ENCODE measurements at places on chromosomes 6 and 20.
A peak's percentile ranks its signal among the peaks of the same experiment; 100 is the strongest.

GRCh38 chr6:69005199-69005598 lies 370.1 kb downstream of the ADGRB3 start:
- no peak for DNase-seq

GRCh38 chr20:61391812-61392520 lies 139.9 kb downstream of the CDH4 start:
- DNase-seq, result no peak

- DNase-seq, result no peak
Observed at GRCh38 chr20:10423735-10424134, 10.3 kb downstream of the MKKS start.

- DNase-seq, result no peak
Observed at GRCh38 chr6:168410035-168410434, 30.9 kb upstream of the SMOC2 start.

- DNase-seq, result no peak
Observed at GRCh38 chr20:48532028-48532427, 295.8 kb downstream of the PREX1 start.

- DNase-seq, result no peak
Observed at GRCh38 chr6:54515013-54515412, 206.8 kb downstream of the TINAG start.

- peak; percentile 6 for DNase-seq
Observed at GRCh38 chr6:23349521-23350147, 776.4 kb upstream of the NRSN1 start.

DNA sequence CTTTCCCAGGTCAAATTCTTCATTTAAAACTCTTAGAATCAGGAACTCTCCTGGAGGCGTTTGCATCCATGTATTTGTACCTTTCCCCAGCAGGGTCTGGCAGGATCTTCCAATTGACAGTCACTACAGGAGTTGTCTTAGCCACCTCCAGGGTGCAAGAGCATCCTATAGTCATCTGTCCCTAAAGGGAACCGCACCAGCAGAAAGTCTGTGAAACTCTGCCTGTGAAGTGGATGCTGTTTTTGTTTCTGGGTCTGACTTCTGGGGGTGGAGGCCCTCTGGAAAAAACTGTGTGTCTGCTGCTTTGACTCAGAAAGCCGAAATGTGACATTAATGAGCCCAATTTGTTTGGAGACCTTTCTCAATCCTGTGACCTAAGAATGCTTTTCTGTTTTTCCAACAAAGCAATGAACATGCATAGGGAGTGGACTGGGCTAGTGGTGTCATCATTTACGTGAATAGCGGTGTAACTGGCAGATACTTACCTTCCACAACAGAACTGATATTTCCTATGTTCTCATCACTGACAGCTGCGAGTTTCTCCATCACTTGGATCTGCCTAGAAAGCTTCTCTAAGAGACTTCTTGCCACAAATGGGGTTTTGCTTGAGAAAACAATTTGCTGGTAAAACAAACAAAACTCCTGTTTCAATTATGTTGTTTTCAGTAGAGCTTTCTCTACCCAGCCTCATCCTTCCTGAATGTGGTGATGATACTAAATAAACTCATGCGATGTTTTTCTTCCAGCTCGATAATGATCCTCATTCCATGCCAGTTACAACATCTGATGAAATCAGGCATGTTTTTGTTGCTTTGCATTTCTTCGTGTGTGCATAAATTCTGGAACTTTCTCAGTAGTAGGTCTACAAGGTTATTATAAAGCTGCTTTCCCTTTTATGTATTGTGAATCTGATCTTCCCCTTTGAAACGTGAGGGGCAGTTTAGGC lies 33.3 kb upstream of the ARMH2 start:
- no peak for DNase-seq

DNA sequence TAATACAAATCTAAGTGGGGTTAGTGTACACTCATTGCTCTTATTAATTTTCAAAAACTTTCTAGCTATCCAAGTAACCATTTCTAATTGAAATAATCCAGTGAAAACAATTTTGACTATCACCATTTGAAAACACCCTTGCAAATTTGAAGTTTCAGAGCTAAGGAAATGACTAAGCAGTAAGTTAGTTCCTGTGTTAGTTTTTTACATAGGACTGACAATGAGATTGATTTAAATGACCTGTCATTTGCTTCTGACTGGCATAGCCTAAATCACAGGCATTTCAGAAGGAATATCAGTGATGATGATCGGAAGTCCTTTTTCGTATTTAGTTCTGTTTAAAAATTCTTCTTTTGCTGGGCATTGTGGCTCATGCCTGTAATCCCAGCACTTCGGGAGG lies 27.0 kb downstream of the STK4 start:
- DNase-seq, result no peak

GRCh38 chr20:33984182-33984719 lies 9.5 kb upstream of the RALY start:
- no peak for DNase-seq

GRCh38 chr6:76888351-76888750 lies 574.9 kb downstream of the HTR1B start:
- no peak for DNase-seq

DNA sequence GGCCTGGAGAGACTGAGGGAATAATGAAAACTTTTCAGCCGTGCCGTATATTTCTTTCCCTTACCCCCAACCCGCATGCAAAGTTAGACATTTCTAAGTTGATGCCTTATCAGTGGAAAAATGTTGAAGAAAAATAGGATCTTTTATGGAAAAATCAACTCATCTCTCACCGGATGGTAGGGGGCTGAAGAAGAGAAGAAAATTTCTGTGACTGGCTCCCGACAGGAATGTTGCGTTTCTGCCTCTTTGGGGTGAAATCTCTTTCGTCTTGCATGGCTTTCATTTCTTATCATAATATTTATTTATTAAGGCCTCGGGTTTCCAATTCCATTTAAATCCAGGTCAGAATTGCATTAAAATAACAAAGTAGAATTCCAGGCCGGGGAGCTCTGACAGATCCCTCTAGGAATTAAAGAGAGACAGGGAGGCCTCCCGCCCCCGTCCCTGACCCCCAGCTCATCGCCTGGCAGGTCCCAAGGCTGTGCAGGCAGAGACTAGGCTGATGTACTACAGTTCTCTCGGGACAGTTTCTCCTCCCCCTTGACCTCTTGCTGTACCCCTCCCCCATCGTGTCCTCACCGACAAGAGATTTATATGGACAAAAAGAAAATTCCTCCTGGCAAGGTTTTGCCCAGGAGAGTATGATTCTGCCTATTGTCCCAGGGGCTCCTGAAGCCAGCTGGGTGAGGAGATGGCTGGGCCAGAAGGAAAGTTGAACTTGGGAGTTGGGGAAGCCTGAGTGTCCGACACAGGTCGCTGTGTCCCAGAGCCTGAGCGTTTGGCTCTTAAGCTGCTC lies 1.3 kb downstream of the SCUBE3 start:
- no peak for DNase-seq

GRCh38 chr6:40436685-40437604 lies 150.2 kb downstream of the LRFN2 start:
- DNase-seq, result no peak

DNA sequence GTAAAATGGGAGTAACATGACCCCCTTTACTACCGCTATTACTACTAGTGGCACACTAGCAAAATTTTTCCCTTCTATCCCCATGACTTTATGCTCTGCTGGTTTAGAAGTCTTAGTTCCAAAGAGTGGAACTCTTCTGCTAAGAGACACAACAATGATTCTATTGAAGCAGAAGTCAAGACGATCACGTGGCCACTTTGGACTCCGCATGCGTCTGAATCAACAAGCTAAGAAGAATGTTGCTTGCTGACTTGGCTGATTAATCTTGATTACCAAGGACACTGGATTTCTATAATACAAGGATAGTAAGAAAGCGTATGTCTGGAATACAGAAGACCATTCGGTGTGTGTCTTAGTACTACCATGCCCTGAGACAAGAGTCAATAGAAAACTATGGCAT lies 244.7 kb upstream of the BTBD3 start:
- no peak for DNase-seq

- no peak for DNase-seq
Observed at GRCh38 chr20:38032585-38033329, 499 bp downstream of the TTI1 start.

DNA sequence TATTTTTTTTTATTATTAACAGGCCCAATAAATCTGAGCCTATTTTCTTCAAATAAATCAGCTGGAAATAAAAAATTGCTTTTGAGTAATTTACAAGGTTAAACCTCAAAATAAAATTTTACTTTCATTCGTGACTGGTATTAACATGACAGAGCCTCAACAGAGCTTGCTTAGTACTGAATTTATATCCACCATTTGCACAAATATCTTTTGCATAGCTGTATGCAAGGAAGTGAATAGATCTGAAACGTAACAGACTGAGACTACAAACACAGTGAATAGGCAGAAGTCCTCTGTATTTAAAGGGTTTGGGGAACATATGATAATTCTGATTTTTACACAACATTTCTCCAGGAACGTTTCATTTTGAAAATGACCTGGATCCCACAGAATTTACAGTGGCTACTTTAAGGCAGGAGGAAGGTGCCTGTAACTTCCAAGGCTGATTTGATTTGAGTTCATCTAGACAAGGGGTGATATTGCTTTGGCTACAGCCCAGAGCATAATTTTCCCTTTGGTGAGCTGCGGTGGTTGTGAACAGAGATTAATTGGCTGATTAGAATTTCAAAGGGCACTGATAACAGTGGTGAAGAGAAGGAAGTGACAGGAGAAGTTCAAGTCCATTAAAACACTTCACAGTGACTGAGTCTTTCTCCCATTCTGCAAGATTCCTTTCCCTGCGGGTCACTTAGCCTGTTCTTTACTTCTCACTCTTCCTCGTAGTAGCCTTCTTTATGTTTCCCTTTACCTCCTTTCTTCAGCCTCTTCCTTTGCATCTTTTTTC lies 121.2 kb upstream of the SASH1 start:
- DNase-seq, result no peak

DNA sequence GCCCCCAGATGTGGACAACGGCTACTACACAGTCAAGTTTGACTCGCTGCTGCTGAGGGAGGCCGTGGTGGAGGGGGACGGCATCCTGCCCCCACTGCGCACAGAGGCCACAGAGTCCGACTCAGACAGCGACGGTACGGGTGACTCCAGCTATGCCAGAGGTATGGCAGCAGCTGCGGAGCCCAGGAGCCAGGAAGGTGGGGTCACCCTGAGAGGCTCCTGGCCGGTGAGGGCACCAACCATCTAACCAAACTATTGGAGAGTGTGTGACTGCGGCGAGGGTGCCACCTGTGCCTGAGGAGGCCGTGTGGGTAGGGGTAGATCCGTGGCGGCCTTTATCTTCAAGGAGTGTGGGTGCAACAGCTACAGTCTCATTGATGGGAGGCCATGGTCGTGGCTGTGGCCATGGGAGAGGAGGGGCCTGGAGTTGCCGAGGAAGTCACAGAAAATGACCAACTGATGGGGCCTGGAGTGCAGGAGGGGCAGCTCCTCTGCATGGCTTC lies 2.8 kb upstream of the LIME1 start:
- DNase-seq, result no peak

GRCh38 chr6:152701863-152702401 lies 4.2 kb downstream of the MYCT1 start:
- no peak for DNase-seq

DNA sequence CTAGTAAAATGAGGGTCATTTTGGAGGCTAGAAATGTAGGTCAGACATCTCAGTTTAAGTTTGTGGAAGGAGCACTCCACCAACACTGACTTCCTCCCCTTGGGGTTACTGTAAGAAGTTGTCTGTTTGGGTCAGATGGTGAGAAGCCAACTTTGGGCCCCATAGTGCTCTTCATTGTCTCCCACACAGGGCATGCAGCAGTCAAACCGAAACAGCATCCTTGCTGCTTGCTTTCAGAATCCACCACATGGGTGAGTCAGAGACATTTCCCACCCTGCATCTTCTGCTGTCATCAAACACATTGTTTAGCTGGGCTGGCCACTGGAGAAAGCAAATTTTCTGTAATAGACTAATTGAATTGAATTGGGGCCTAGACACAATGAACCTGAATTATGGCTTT lies 16.8 kb downstream of the IL17F start:
- no peak for DNase-seq

DNA sequence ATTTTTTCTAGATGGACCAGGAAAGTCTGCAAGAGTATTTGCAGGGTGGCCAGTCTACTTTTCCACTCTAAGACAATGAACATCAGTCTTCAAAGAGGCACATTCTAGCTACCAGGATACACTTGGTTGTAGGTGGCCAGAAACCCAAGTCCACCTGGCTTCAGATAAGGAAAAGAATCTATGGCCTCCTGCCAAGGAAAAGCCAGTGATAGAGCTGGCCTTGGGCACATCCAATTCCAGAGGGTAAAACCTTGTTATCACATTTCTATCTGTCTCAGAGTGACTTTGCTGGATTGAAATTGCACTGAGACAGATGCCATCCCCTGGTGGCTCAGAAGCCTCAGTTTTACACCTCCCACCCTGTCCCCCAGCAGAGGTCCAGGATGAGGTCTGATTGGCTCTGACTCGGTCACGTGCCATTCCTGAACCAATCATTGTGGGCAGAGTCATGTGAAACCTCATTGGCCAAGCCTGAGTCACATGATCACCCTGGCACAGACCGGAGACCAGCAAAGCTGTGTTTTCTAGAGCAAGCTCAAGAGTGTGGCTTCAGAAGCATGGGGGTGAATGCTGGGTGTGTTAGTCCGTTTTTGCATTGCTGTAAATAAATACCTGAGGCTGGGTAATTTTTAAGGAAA lies 497.4 kb upstream of the SULF2 start:
- no peak for DNase-seq

GRCh38 chr6:77656999-77657764 lies 4.3 kb downstream of the MEI4 start:
- DNase-seq, result no peak

- DNase-seq, result no peak
Observed at GRCh38 chr6:167314180-167314821, 10.6 kb upstream of the TTLL2 start.

DNA sequence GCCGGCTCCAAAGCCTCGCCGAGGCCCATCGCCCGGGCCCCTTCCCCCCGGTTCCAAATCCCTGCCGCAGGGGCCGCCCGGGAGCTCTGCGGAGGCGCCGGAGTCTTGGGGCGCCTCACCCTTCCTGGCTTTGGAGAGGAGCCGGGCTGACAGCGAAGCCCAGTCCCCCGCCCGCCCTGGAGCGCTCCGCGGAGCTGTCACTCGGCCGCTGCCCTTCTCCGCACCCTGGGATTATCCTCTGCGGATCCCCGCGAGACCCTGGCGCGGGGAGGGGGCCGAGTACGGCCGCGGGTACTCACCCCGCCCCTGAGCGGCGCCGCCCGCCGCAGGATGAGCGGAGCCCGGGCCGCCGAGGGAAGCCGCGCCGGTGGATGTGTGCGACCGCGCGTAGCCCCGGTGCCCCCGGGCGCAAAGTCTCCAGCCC lies 343 bp downstream of the SNAP91 start:
- DNase-seq, result peak; percentile 29

- DNase-seq, result no peak
Observed at GRCh38 chr20:15342991-15343523, 1005.6 kb upstream of the FLRT3 start.

DNA sequence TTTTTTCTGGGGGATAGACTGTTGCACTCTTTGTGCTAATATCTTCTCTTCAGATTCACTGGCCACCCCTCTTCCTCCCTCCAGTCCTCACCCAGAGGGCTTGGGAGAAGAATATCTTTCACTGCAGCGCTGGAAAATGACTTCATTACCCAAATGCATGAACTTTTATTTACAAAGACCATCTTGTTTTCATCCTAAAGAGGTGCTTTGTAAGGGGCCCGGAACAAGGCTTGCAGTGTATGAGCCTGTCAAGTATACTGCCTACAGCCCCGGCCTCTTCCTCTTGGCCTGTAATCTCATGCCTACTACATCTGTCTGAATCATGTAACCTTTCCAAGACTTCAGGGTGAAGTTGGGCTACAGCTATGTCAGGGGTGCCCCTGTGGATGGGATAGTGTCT lies 554 bp upstream of the LAMA4 start:
- no peak for DNase-seq

GRCh38 chr6:125986301-125987025 lies at the start of gene TRMT11:
TRMT11 (plus strand) TSS chr6:125986540; CDS start chr6:125986551, 11 bp downstream.
- DNase-seq, result peak; percentile 77
